ENCODE measurements at places on chromosomes 12 and 14.

- no peak for DNase-seq
Measured at GRCh38 chr12:58773986-58774385, 146.3 kb downstream of the LRIG3 start.

DNA sequence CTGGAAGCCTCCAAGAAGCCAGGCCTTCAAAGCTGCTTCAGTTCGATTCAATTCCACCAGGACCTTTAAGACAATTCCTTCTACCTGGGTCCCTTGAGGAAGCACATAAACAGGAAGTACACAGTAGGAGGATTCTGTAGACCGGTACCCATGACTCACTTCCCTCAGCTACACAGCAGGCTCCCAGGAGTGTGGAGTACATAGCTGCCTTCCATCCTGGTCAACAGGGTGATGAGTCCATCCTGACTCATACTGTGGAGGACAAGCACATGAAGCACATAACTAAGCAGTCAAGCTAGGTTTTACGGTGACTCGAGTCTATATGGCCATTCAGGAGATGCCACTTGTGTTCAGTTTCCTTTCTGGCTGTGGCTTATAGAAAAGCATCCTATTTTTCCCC lies 197.6 kb upstream of the RBM19 start:
- no peak for DNase-seq

GRCh38 chr14:75125617-75126016 lies 1.2 kb downstream of the NEK9 start:
- no peak for DNase-seq

- no peak for DNase-seq
Measured at GRCh38 chr14:102223682-102224081, 81.3 kb downstream of the MOK start.

GRCh38 chr14:58788655-58789503 lies 151.1 kb downstream of the DACT1 start:
- DNase-seq = no peak

GRCh38 chr12:6541371-6542165 lies 7.3 kb downstream of the GAPDH start:
- DNase-seq = no peak

- no peak for DNase-seq
Measured at GRCh38 chr12:82765971-82766705, 79.4 kb downstream of the TMTC2 start.

- DNase-seq = no peak
Measured at GRCh38 chr12:122845865-122846621, 10.8 kb downstream of the HIP1R start.

DNA sequence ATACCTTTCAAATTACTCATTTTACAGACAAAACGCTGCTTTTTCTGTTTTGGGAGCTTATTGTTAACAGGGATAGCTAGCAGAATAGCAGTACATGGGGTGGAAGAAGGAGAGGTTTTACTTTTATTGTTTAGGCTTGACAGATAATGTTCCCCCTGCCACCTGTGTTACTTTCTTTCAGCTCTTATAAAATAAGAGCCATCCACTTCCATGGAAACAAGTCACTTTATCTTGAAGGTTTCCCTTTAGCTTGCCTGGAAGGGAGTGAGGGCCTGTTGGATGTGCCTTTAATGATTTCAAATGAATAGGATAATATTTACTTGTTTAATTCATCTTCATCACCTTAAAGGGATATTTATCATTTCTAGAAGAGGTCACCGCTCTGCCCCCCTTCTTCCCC lies 23.3 kb downstream of the GPATCH2L start:
- no peak for DNase-seq

DNA sequence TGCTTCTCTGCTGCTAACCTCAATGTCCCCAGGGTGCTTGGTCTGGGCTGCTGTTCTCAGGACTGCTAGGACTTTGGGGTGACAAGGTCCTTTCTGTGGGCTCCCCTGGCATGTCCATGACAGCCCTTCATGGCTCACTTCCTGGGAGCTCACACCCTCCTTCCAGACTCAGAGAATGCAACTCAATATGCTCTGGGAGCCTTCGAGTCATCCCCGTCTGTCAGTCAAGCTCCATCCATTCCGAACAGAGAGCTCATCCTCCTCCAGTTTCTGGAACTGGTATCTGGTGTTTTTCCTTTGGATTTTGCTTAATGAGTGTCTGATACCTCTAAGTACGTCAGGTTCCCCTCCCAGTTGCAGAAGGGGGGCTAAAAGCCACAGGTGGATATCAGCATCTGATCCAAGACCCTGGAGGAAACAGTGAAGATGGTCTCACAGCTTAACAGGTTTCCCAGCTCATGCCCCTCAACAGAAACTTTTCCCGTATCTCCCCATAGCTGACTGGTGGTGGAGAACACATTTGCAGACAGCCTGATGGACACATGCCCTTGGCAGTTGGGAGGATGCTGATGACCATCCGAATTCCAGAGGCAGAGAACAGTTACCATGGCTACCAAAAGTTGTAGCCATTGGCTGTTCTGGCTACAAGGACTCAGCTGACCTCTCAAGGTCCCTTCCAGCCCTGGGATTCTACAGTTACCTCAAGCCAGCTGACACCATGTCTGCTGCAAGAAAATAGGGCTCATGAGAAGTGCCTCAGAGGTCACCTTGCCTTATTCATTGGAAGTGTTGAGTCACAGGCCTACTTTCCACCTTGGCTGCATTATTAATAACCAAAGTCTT lies 9.5 kb upstream of the RAB35 start:
- DNase-seq = no peak

DNA sequence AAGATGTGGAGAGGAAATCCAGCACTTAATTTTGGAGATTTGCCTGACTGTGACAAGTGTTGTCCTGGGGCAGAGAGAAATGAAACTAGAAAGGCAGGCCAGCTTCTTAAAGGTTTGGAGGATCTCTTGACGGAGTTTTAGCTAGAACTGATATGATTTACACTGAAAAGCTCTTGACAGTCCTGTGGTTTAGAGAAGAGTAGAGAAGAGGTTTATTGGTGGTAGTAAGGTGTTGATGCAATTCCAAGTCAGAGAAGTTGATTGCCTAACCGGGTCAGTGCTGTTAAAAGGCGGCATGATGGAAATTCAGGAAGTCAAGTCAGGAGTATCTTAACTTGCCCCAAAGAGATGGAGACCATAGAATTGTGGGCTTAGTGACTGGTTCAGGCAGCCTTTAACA lies 89.0 kb upstream of the TRAF3 start:
- DNase-seq = no peak

GRCh38 chr12:124754949-124755800 lies 108.5 kb downstream of the SCARB1 start:
- no peak for DNase-seq

- no peak for DNase-seq
Measured at GRCh38 chr14:61112506-61112905, 131.5 kb downstream of the SLC38A6 start.

GRCh38 chr12:9667403-9668160 lies 1.9 kb upstream of the CLEC2D start:
- DNase-seq = no peak

DNA sequence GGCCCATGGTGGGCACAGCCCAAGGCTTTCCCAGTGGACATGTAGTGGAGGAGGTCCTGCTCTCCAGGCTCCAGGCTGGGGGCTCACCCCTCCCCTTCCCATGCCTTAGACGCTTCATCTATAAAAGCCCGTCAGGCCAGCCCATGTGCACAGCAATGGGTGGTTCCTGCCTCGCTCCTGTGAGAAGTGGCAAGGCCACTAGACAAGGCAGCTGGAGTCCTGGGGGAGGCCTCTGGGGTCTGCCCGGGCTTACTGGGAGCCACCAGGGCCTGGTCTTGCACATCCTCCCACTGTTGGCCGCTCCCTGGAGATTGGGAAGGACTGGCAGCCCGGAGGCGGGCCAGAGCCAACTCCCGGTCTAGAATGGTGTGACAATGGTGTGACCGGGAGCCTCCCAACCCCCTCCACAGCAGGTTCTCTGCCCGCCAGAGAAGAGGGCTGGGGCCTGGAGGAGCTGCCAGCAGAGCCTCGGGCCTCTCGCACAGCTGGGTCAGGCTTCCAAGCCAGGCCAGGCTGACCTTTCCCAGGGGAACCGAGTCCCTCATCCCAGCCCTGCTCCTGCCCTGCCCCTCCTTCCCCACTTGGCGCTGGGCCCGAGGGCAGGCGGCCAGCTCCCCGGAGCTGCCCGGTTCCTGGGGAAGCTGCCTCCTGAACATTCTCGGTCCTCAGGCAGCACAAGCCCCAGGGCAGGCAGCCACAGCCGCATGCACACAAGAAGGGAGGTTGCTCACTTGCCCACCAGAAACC lies 97.9 kb downstream of the RFLNA start:
- DNase-seq = no peak

DNA sequence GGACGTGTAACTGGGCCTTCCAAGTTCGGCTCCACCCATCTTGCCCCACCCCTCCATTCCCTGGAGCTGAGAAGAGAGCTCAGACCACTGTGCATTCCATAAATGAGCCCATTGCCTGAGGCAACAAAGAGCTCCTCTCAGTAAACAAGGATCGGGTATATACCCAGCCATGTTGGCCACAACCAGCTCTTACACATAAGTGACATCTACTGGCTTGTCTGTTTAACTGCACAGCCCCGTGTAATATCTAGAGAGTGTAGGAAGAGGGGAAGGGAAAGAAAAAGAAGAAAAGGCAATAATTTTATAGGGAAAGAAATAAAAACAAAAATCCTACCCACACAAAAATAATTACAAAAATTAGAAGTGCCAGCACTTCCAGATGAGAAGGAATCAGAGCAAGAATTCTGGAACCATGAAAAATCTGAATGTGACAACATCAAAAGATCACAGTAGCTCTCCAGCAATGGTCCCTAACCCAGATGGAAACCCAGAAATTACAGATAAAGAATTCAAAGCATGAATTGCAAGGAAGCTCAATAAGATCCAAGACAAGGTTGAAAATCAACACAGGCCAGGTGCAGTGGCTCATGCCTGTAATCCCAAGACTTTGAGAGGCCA lies 308.1 kb downstream of the RPAP3 start:
- no peak for DNase-seq

GRCh38 chr14:104224506-104225277 lies 86.3 kb downstream of the KIF26A start:
- no peak for DNase-seq

DNA sequence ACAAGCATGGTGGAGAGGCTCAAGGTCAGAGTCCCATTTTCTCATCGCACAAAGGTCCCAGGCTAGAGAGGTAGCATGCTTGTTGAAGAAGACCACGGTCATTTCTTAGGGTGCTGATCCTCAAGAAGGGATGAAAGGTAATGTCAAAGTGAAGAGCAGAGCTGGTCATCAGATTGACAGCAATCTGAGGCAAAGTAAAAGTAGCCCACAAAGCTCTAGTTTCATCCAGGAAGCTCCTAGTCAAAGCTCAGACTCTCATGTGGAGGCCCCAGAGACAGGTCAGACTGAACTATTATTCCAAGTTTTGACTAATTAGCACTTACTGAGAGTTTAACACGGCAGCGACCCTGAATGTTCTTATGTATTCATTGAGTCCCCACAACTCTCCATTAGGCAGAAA lies 270.6 kb downstream of the RPS29 start:
- DNase-seq = no peak

DNA sequence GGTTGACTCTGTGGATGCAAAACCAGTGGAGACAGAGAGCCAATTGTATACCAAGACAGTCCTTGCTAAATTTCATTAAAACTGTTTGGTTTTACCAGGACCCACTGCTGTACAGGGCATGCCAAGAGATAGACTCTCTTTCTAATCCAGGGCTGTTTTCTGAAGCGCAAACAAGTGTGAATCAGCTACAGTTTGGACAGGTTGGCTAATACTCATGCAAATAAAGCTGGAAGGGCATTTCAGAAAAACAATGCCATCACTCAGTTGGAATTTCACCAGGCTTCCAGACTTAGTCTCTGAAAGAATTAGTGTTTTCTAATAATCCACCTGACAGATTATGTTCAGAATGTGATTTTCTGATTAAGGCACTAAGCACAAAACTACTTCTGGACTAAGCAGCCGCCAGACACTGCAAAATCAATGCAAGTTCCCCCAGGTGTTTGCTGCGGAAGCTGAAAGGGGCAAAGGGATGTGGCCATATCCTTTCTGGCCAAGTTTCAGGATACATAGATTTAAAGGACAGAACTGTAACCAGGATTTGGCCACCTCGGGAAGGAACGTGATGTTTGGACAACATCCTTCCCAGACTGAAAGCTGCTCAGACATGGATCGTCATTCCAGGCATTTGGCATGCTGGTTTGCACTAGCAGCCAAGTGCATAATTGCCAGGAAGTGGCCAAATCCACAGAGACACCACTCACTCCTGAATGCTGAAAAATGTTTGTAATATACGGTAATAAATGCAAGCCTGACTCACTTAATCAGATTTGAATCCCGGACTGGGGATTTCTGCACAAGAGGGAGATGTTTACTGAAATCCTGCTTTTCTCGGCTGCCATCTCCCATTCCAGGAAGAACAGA lies 32.0 kb upstream of the CDKN3 start:
- no peak for DNase-seq

DNA sequence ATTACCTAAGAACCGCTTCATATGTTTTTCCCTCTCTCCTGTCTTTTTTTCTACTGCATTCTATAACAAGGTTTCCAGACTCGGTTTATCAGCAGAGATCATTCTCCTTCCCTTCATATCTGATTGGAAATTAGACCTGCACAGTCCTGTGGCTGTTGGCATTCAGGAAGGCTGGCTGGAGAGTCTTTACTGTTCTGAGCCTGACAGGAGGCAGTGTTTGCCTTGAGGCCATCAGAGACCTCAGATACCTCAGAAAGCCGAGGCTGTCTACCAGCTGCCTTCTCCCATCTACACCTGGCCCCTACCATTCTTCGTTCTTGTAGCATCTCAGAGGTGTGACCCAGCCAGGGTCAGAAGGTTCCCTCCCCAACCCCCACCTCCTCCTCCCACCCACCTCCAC lies 182.0 kb downstream of the CAND1 start:
- no peak for DNase-seq

DNA sequence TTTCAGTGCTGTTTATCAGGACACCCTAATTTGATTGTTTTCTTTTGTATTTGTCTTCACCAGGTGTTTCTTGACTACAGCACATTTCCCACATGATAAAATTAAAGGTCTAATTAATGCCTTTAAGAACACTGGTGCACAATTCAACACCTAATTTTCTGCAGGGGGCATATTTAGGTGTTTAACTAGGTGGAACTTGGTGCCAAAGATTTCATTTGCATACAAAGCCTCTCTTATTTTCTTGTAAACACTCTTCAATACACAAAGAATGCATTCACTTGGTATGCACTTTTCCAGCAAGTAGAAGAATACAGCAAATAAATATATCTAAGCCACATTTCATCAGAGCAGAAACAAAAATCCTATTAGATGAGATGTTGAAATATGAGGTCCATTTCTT lies 646.2 kb upstream of the FOXG1 start:
- DNase-seq = no peak

- no peak for DNase-seq
Measured at GRCh38 chr12:92272061-92272964, 126.7 kb upstream of the BTG1 start.

GRCh38 chr12:96414637-96415036 lies 14.4 kb upstream of the CDK17 start:
- no peak for DNase-seq
